ENCODE measurements at places on chromosomes 5 and 9. TPM values are rescaled to one million over a fixed set of nuclear protein-coding genes. Genes with fewer than 3 reads are reported as not detected.

The C5 gene
- 1.9 TPM for total RNA-seq

The CDH12 gene
- not detected for total RNA-seq

The PCDHGA10 gene
- total RNA-seq = 0.10 TPM

The SPINK4 gene
- total RNA-seq = not detected

The CANX gene
- 238 TPM for total RNA-seq

The FREM1 gene
- not detected for total RNA-seq

The SIMC1 gene
- 22.6 TPM for total RNA-seq

The HRCT1 gene
- not detected for total RNA-seq

The TMC1 gene
- total RNA-seq = not detected

The PHF24 gene
- not detected for total RNA-seq

- DNase-seq = no peak
Observed at GRCh38 chr5:155106221-155106620, 92.7 kb downstream of the KIF4B start.

- no peak for DNase-seq
Observed at GRCh38 chr5:2373631-2374030, 377.8 kb downstream of the IRX2 start.

DNA sequence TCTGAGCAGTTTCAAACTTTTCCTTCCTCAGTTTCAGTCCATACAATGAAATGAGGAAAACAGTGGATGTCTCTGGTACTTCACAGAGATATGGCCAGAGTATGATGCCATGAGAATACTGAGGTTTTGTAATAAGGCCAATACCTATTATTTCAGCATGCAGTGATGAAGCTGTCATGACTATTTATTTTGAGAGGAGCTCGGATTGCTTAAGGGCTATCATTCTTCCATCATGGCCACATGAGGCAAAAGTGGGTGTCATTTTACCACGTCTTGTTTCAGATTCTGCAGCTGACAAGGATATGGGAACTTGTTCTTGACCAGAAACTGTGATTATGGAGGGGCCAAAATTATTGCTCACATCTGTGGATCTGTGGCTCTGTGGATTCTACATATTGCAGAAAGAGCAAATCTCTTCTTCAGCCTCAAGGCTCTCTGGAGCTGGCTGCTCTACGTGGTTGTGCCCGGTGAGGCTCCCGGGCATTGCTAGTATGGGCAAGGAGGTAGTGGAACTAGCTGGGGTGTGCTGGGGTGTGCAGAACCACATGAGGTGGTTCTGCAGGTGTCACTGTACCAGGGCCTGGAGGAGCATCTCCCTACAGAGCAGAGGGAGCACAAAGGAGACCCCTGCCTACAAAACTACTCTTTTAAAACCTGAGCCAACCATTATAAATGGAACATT is 180.3 kb downstream of the SEMA6A start:
- DNase-seq = no peak

GRCh38 chr5:101424530-101425175 is 521.6 kb upstream of the ST8SIA4 start:
- DNase-seq = no peak

DNA sequence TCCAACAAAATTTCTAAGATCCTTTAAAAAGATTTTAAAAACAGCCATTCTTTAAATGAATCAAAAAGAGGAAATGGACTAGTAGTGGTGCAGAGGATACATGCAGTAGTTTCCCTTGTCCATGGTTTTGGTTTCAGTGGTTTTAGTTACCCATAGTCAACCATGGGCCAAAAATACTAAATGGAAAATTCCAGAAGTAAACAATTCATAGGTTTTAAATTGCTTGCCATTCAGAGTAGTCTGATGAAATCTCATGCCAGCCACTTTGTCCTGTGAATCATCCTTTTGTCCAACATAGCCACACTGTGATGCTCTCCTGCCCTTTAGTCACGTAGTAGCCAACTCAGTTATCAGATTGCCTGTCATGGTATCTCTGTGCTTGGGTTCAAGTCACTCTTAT is 286.1 kb downstream of the ANXA1 start:
- DNase-seq = no peak

GRCh38 chr5:177354711-177355110 is 3.0 kb upstream of the RGS14 start:
- no peak for DNase-seq

GRCh38 chr9:130287736-130288135 is 22.2 kb downstream of the HMCN2 start:
- DNase-seq = no peak

DNA sequence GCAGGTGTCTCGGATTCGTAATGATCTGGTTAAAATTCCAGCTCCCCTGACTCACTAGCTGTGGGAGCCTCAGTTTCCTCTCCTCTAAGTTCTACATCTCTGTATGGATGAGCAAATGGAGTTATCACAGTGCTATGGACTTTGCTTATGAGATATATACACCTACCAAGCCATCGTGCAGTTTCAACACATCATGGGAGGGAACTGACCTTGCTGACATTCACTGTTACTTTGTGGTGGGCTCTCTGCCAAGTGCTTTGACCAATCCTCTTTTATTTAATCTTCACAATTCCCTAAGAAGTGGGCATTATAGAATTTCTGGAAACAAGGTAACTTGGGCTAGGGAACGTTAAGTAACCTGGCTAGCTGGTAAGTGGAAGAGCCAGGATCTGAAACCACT is 70.2 kb downstream of the PTPN3 start:
- DNase-seq = no peak

DNA sequence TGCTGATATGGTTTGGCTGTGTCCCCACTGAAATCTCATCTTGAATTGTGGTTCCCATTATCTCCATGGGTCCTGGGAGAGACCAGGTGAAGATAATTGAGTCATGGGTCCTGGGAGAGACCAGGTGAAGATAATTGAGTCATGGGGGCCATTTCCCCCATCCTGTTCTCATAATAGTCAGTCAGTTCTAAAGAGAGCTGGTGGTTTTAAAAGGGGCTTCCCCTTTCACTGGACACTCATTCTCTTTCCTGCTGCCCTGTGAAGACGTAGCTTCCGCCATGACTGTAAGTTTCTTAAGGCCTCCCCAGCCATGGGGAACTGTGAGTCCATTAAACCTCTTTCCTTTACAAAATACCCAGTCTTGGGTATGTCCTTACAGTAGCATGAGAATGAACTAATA is 99.6 kb downstream of the TRIM32 start:
- no peak for DNase-seq

GRCh38 chr9:6441269-6441668 is 28.3 kb downstream of the UHRF2 start:
- no peak for DNase-seq

DNA sequence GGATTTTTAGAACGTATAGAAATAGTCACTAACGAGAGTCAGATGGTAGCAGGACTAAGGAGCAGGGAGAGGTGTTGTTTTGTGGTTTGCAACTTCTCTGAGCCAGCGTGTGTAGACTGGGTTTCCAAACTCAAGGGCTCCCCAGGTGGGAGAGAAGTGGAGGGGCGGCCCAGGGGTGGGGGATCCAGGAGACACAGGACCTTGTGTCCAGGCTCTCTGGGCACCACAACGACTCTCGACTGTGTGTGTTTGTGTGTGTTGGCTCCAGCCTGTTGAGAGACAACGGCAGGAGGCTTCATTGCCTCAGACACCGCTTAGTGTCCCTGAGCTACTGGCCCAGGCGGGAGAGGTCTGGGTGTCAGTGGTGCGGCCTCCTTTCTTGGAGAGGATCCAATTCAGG is 934 bp upstream of the FCN1 start:
- DNase-seq = no peak

- no peak for DNase-seq
Observed at GRCh38 chr5:82521431-82522051, 243.4 kb upstream of the RPS23 start.

- DNase-seq = no peak
Observed at GRCh38 chr9:19176856-19177255, 49.6 kb upstream of the PLIN2 start.

DNA sequence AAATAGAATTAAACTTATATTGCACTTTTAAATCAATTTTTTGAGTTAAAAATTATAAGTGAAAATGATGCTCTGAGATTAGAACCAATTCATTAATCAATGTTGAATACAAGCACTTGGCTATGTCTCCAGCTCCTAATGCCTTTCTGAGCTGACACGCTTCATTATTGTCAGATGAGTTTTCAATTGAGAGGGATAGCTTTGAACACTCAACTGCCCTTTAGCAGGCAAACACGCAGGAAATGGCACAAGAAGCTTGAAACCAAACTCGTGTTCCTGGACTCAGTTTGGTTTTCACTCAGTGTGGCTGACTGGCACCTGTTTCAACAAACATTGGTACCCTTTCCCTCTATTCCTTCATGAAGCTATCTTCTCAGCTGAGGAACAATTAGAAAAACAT is 109.8 kb downstream of the MCTP1 start:
- no peak for DNase-seq

DNA sequence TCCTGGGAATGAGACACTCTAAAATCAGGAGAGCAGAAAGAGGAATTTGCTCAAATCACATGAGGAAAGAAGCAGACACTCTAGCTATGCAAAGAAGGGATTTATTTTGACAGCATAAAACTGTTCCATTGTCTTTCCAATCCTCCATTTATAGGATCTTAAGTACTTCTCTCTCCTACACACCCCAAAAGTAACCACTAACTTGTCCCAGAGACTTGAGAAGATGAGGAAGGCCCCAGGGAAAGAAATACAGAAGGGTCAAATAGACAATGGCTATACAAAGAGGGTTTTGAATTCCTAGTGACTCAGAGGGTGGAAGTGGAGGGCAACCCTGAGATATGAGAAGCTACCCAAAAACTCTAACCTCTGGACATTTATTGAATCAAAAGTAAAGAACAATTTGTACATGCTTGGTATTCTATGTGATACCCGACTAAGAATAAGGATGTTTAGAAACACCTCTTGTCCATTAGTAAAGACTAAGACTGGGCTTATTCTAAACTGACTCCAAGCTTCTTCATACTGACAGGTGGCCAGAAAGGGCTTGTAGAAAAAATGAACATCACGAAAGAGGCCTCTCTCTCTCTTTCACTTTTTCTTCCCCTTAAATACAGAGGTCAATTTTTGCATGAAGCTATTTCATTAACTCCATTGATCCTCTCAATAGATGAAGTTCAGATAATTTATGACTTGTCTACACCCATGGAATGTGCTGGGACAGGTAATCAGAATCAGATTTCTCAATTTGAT is 20.6 kb downstream of the DMAC1 start:
- no peak for DNase-seq

- DNase-seq = no peak
Observed at GRCh38 chr9:135326141-135326540, 153.4 kb upstream of the PPP1R26 start.

DNA sequence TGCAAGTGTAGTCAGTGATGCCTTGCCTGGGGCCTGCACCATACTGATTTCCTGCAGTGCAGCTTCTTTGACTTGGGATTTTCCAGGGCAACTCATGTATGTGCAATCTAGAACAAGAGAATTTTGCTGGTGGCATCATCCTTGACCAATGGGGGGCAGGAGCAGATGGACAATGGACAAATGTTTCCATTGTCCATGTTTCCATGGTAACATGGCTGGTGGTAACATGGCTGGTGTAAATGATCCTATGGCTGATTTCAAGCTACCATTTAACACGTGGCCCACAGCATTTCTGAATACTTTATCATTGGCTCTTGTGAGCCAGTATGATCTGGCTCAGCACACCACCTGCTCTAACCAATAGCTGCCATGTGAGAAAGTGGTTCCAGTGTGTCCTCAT is 130.1 kb upstream of the OSMR start:
- DNase-seq = no peak

DNA sequence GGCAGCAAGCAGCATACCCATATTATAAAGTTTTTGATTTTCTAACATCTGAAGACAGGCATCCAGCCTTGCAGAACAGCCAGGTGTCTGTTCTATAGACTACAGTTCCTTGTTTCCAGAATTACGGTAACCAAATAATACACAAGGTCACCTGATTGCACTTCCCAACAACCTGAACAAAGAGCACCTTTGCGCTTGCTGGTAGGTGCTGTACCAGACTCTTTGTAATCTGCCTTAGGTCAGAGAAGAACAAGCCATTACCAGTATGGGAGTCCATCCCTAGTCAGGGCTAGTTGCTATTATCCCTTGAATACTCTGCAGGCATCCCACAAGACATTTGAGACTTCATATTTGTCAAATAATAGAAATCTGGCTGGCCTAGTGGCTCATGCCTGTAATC is 256.2 kb downstream of the ARRDC3 start:
- DNase-seq = no peak

- DNase-seq = no peak
Observed at GRCh38 chr5:150197476-150197875, 7.6 kb downstream of the SLC6A7 start.

DNA sequence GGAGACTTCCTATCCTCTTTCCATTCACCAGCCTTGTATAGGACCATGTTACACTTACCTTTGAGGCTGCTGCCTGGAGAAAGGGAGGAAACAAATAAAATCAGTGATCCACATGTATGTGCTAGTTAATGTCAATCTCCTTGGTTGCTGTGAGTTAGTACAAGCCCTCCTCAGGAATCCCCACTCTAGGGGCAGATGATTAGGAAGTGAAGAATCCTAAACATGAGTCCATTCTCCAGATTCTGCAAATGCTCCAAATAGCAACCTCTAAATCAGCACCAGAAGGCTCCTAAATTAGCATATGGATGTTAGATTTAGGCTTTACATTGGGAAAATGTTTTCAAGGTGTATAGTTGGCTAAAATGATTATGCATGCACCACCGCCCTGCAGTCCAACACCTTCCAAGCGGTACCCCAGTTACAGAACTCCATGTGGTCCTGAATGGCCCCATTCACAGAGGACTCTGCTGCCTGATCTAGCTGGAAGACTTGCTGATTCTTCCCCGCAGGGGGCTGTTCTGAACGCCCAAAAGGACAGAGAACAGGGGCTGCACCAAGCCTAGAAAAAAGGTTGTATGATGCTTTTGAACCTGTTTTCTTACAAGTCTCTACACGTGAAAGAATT is 123.2 kb downstream of the TLE1 start:
- DNase-seq = no peak

Data from T-helper 17 cell (primary cell).